ENCODE measurements at places on chromosomes 12 and 14.

DNA sequence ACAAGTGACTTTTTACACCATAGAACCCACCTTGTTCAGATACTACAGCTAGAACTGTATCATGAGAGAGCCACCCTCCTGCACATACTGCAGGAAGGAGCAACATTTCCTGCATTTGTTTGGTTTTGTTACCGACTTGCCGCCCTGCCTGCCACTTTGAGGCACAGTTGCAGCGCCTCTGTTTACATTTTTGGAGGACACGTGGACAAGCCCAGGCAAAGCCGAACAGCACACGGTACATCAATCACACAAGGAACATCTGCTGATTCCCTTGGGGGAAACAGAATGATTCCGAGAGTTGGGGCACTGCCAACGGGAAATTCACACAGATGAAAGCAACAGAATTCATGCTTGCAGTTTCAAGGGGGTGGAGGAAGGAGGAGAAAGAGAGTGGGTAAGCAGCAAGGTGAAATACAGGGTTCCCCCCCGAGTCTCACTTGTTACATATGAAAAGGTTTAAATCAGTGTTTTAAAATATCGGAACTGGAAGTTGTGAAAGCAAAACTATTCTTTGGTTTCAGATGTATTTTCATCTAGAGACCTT, 110.7 kb downstream of the BTG1 start:
- DNase-seq, result peak; percentile 95

- DNase-seq, result peak; percentile 52
These were observed 15.6 kb upstream of the MCRS1 start for GRCh38 chr12:49583366-49584094.

GRCh38 chr12:105275997-105276733, 40.2 kb upstream of the APPL2 start:
- no peak for DNase-seq

- no peak for DNase-seq
These were observed 6.1 kb downstream of the ERGIC2 start for GRCh38 chr12:29374913-29375312.

DNA sequence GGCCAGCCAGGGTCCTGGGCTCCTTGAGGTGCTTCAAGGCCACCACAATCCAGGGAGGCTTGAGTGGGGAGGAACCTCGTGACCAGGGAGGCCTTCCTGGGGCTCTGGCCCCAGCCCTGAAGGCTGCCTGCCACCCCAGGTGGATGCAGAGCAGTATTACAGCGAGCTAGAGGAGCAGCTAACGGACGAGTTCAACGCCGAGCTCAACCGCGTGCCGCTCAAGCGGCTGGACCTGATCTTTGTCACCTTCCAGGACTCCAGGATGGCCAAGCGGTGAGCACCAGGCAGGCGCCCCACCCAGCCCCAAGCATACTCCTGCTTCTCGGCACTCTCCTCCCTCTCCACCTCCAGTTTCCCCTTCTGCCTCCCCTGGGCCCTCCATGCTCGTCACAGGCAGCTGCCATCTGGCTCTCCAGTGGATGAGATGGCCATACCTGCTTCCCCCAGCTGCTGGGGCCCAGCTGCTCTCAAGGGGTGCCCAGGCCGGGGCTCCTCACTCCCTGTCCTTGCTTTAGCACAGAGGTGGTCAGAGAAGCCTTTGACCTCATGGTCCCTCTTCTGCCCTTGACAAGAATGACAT, 30.6 kb downstream of the NGB start:
- DNase-seq, result no peak

GRCh38 chr12:74957634-74958033, 252.0 kb downstream of the KCNC2 start:
- no peak for DNase-seq

DNA sequence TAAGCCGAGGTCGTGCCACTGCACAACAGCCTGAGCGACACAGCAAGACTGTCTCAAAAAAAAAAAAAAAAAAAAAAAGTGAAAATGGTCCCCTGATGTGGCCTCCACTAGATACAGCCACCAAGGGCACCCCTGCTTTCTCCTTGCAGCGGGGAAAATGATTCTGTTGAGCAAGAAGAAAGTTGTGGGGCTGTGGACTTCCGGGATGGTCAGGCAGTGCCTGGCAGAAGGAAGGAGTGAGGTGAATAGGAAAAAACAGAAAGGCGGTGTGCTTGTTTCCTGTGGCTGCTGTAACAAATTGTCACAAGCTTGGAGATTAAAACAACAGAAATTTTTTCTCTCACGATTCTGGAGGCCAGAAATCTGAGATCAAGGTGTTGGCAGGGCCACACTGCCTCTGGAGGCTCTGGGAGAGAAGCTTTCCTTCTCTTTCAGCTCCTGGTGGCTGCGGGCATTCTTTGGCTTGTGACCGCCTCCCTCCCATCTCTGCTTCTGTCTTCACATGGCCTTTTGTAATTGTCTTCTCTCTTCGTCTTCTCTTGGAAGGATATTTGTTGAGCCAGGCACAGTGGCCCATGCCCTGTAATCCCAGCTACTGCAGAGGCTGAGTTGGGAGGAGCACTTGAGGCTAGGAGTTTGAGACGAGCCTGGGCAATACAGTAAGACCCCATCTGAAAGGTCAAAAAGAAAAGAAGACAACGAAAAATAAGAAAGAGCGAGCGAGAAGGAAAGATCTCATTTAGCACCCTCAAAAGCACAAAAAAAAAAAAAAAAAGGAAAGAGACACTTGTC, 116.6 kb upstream of the MED13L start:
- DNase-seq, result no peak

DNA sequence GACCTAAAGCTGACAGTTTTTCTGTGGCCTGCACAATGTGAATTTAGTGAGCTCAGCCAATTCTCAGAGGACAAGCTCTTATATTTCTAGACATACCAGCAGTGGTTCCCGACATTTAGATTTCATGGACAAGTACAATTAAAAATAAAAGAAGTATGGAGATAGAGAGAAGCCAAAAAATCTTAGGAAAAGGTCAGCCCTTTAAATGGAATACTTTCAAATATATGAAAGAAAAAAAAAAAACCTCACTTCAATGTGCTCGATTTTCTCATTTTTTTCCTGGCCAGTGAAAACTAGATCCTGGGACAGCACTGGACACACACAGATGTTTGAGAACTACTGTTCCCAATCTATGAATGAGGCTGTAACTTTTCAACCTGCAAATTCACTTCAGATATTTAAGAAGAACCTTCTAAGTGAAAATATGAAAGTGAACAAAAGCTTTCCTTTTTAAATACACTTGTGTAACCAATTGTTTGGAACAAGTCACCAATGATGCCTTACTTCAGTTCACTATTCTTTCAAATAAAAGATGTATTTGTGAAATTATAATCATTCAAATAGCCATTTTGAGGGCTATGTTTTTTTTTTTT, 109.4 kb downstream of the SLC38A1 start:
- no peak for DNase-seq

GRCh38 chr14:101705733-101706508, 55.6 kb upstream of the PPP2R5C start:
- DNase-seq, result no peak

GRCh38 chr14:59020382-59020781, 168.1 kb upstream of the DAAM1 start:
- peak; percentile 49 for DNase-seq

DNA sequence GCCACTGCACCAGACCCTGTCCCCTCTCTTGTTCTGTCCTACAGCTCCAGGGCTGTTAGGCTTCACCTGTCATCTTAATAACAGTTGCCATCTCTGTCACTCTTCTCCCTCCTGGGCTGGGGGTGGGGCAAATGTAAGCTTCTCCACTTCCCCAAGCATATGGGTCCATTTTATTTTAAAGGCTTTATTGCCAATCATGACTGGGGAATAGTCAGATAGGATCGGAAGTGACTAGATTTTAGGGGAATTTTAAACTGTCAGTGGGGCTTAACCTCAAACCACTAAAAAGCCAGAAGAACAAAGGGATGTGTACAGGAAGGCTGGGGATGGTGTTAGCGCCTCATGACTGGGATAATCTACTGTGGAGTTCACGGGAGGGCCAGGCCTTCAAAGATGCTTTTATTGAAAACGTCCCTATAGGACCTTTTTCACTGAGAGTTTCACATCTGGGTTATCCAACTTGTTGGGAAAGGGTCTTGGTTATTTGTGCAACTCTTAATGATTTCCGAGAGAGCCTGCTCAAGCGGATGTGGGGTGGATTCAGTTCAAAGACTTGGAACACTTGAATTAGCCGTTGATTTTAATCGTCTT, 41.6 kb downstream of the CHST11 start:
- peak; percentile 62 for DNase-seq

GRCh38 chr12:48934312-48934706, 9.0 kb upstream of the FKBP11 start:
- no peak for DNase-seq

GRCh38 chr12:80314741-80315140, 129.3 kb upstream of the PTPRQ start:
- no peak for DNase-seq

GRCh38 chr12:13347241-13348043, 150.9 kb downstream of the EMP1 start:
- peak; percentile 99 for DNase-seq

- DNase-seq, result no peak
These were observed 60.6 kb downstream of the NINJ2 start for GRCh38 chr12:602700-603068.

- DNase-seq, result no peak
These were observed 28.4 kb upstream of the A2M start for GRCh38 chr12:9143929-9144729.

DNA sequence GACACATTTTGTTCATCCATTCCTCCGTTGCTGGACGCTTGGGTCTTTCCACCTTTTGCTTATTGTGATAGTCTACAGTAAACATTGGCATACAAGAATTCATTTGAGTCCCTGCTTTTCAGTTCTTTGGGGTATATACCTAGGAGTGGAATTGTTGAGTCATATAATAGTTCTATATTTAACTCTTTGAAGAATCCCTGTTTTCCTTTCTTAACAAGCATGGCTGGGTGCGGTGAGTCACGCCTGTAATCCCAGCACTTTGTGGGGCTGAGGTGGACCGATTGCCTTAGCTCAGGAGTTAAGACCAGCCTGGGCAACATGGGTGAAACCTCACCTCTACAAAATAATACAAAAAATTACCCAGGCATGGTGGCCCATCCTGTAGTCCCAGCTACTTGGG, 75.4 kb downstream of the CCDC92 start:
- DNase-seq, result peak; percentile 80

DNA sequence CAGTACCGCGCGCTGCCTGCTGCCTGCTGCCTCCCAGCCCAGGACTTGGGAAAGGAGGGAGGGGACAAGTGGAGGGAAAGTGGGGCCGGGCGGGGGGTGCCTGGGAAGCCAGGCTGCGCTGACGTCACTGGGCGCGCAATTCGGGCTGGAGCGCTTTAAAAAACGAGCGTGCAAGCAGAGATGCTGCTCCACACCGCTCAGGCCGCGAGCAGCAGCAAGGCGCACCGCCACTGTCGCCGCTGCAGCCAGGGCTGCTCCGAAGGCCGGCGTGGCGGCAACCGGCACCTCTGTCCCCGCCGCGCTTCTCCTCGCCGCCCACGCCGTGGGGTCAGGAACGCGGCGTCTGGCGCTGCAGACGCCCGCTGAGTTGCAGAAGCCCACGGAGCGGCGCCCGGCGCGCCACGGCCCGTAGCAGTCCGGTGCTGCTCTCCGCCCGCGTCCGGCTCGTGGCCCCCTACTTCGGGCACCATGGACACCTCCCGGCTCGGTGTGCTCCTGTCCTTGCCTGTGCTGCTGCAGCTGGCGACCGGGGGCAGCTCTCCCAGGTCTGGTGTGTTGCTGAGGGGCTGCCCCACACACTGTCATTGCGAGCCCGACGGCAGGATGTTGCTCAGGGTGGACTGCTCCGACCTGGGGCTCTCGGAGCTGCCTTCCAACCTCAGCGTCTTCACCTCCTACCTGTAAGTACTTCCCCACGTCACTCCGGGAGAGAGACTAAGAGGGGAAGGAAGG, at the start of gene LGR5:
TSS of gene LGR5 (plus strand) at position 186 of the 732 bp plus-strand sequence. CDS start at position 469, 283 bp downstream.
- no peak for DNase-seq

DNA sequence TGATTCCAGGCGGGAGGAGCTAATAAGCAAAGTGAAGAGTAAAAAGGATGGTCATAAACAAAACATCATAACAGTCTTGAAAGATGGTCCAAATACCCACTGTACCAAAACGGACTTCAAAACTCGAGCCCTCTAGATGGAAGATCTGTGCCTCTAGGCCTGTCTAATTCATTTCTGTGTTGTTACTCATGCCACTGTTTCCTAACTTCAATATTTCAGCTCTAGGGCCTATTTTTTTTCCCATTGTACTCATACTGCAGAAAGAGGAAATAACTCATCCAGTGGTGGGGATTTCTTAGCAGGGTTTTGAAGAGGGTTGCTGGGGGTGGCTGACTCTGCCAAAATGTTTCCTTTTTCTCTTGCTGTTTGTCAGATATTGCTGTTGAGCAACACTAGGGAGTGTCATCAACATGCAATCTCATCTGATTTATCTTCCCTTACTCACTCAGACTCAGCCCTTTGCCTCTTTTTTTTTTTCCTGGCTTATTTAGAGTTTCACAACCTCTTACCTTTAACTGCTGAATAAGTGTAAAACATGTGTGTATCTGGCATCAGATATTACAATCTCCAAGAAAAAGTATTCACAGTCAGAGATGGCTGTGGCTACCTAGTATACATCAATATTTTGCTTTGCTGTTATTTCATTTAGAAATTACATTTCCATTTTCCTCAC, 189.6 kb downstream of the DUSP6 start:
- DNase-seq, result peak; percentile 100

DNA sequence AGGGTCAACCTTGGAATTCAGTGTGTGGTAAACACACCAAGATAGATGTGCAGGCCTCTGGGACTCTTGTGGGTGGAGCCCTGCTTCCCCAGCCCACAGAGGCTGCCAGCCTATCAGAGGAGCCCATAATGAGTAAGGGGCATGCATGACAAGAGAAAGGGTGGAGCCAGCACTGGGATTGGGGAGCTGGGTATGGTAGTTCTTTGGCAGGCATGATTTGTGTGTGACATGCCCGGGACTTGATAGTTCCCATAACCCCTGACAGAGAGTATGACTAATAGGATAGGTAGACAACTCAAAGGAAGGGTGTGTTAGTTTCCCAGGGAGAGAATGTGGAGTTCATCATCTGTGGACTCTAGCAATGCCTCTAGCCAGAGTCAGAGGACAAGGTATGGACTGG, 143.0 kb downstream of the EMP1 start:
- peak; percentile 96 for DNase-seq

GRCh38 chr12:103382736-103383346, 112.9 kb downstream of the C12orf42 start:
- DNase-seq, result no peak

DNA sequence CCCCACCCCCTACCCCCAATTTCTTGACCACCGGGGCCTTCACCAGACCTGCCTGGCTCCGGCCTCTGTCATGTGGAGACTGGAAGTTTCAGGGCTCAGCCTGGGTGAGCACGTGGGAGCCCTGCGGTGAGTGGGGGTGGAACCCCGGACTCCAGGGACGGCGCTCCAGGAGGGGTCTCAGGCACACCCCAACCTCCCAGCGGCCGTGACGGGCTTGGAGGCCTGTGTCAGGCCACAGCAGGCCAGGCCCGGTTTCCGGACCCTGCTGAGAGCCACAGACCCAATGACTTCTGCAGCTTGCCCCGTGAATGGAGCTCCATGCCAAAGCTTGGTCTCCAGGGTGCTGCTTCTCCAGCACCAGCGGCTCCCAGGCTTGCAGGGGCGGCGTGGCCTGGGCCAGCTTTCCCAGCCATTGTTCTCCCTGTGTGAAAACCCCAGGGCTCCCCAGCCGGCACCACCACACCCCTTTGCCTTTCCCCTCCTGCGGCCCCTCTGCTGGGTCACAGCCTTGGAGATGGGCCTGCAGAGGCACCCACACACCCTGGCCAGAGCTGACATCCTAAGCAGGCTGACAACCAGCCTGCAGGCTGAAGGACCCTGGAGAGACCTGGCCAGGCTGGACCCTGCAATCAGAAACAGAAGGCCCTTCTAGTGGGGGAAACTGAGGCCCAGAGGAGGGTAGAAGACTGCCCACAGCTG, 186.2 kb upstream of the C14orf180 start:
- DNase-seq, result no peak

GRCh38 chr12:106841510-106842302, 67.2 kb downstream of the RIC8B start:
- peak; percentile 61 for DNase-seq
